Ammon's horn (tissue), 1 donor: ENCODE measurements at places on chromosomes 6 and 20.

DNA sequence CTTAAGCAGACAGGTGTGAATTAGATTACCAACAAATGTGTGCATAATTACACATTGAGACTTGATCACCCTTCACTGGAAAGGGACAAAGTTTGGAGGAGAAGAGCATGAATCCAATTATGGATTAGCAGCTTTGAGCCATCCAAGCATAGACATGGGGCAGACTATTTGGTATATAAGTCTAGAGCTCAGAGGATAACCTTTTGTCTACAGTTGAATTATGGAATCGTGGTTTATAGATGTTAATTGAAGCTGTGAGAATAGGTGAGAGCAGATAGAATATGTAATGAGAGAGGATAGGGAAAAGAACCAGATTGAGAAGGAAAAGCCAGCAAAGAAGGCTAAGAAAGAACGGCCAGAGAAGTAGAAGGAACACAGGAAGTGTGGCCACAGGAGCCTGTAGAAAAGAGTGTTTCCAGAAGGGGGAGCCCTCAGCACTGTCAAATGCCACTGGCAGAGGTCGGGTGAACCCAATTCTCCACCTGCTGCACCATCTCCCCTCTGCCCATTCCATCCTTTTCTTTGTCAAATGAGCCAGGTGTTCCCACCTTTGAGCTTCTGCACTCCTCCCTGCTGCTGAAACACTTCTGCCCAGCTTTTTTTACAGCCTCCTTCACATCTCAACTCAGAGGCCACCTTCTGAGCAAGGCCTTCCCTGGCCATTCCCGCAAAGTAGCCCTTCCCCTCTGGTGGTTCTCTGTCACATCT lies 7.3 kb downstream of the DNTTIP1 start:
- peak; percentile 56 for DNase-seq

- no peak for DNase-seq
Measured at GRCh38 chr6:88641178-88641903, 322.1 kb downstream of the RNGTT start.

GRCh38 chr6:35640017-35640664 lies 48.6 kb downstream of the FKBP5 start:
- no peak for DNase-seq

DNA sequence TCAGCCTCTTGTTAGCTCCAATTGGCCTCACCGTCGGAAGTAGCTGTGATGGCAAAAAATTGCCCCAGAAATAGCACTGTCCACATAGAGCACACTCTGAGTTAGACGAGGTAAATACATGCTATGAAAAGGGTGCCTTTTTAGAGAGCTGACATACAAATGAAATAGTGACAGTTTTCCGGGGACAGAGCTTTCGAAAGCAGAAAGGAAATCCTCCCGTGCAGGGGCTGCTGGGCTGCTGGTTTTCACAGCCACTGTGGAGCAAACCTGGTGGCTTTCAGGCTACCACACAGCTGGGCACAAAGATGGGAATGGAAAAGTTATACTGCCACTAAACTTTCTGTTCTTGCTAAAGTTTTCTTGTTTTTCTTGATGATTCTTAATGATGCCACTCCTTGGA lies 8.3 kb downstream of the SLPI start:
- DNase-seq = no peak

- DNase-seq = no peak
Measured at GRCh38 chr20:61615806-61616205, 363.7 kb downstream of the CDH4 start.

GRCh38 chr6:122798099-122798641 lies 9.1 kb downstream of the SMPDL3A start:
- no peak for DNase-seq

DNA sequence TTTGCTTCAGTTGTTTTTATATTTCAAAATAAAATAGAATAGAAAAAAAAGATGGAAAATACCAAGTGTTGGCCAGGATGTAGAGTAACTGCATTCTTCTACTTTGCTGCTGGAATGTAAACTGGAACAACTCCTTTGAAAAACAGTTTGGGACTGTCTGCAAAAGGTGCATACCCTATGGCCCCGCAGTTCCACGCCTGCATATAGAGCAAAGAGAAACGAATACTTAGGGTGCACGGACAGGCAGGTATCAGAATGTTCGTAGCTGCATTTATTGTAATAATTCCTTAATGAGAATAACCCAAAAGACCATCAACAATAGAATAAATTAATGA lies 603 bp upstream of the RAB23 start:
- DNase-seq = no peak

- no peak for DNase-seq
Measured at GRCh38 chr6:5497896-5498578, 236.7 kb downstream of the FARS2 start.

- no peak for DNase-seq
Measured at GRCh38 chr6:339480-339879, 47.2 kb downstream of the DUSP22 start.

DNA sequence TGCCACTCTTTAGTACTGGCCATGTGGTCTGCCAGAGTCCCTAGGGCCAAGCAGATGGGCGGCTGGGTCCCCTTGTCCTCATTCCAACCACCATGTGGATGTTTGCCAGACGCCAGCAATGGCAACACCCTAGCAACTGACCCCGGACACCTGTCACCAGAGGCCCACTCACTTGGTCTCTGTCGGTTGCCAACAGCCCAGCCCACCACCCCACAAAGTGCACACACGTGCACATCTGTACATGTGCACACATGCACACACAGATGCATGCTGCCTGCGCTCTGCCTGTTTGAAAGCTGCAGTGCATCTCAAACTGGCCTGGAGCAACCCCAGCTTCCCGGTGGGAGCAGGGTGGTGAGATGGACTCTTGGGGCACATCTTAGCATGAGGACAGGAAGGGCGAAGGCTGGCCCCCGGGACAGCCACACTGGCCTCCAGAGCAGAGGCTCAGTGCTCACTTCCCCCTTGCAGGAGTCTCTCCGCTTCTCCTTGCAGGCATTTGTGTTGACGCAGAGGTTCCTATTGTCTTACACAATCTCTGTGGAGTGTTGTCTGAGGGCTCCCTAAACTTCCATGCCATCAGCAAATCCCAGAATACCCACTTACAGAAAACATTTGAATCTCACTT lies 54.0 kb downstream of the PSMG4 start:
- DNase-seq = peak; percentile 40

- no peak for DNase-seq
Measured at GRCh38 chr20:15214051-15214450, 876.6 kb upstream of the FLRT3 start.

DNA sequence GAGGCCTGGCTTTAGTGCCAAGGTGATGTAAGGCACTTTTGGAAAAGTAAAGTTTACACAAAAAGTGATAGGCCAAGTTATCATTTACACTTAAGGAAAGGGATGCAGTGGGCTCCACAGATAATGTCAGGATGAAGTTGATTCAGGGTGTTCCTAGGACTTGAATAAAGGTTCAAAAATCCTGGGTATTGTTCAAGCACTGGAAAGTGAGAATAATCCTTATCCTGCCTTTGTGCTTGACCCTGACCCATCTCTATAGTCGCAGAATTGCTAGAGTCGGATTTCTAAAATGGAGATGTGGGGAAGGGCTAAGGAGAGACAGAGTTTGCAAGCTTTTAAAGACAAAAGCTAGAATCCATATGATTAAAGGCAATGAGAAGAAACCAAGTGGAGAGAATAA lies 115.6 kb downstream of the TIAM2 start:
- DNase-seq = no peak

DNA sequence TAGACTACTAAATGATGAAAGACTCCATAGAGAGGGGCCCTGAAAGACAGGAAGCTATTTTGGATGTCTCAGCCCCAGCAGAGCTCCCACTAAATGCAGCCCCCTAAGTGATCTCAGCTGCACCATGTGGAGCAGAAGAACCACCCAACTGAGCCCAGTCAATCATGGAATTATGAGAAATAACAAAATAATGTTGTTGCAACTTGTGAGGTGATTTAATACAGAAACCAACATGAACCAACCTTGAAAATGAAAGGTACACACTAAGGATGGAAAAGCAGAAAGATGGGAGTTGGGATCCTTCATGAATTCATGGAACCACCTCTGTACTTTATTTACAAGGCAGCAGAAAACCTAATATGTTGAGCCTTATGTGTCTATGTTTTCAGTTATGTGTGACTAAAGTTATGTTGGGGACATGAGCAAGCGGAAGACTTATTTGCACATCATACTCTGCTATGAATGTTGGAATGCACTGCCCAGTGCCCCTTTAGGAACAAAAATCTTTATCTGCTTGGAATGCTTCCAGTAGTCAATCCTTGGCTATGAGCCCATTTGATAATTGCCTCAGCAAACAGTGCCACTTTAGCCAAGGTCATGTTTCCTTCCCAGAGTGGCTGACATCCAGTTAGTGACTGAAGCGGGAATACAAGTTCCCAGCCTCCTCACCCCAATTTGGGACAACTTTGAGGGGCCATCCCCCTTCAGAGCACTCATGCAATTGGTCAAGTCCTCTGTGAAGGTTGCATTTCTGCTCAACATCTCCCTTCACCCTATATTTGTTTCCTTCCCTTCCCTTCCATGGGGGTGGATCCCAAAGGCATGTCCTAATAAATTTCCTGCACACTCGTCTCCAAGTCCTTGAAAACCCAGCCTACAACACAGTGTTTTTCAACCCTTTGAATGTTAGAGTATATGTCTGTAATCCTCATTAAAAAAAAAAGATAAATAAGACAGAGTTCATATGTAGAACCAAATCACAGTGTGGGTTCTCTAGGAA lies 18.4 kb downstream of the TP53RK start:
- DNase-seq = no peak

DNA sequence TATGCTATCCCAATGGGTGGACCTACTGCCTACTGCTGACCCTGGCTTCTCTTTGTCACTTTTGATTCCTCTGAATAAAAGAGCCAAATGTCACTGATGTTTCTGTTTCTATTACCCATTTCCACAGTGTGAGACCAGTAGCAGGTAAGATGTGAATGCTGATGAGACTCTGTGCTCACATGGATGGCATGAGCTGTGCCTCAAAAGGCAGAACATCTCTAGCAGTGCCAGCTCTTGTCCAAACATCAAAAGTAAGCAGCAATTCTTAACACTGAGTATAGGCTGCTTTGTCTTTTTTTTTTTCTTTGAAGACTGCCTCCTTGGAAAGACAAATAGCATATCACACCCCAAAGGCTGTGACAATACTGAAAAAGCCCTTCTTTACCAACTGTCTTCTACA lies 459.2 kb upstream of the RUNX2 start:
- DNase-seq = no peak

DNA sequence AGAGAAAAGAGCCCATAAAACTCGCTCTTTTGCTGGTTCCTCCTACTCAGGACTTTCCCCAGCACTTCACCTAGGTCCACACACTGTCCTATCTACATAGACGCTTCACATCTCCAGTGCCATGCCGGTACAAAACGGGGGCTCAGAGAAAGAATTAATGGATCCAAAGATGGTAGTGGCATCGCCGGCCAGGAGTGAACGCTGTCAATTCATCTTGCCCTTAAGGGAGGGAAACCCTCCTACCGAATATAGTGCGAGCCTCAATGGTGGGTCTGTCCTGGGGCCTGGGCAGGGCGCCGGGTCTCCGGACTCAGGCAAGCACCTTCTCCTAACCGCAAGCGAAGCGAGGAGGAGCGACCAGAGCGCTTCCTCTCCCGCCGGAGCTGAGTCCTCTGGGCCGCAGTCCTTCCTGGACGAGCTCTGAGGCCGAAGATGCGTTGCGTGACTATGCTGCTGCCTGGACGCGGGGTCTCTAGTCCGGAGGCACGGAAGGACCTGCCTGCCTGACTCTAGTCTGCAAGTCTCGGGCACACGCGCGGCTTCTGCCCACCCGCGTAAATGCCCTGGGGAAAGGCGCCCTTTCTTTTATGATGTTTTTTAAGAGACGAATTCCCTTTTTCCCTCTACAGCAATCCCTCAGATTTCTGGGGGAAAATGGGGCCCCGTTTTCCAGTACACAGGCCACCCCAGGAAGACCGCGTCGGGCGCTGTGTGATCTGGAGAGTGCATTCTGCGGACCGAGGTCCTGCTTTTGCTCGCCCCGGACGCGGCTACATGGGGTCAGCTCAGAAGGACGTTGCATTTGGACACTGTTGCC lies 100.1 kb upstream of the PRDM1 start:
- DNase-seq = no peak

DNA sequence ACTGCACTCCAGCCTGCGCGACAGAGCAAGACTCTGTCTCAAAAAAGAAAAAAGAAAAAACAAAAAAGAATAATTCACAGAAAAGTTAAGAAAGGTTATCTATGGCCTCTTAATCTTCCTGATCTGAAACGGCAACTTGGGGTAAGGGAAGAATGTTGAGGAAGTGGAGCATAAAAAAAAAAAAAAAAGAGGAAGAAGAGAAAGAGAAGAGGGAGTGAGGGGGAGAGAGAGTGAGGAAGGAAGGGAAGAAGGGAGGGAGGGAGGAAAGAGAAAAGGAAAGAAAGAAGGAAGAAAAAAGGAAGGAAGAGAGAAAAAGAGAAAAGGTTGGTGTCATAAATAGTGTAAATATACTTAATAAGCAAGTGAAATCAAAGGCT lies 68.9 kb upstream of the NCOA3 start:
- DNase-seq = no peak

GRCh38 chr6:158769234-158769770 lies 49.9 kb downstream of the EZR start:
- no peak for DNase-seq

GRCh38 chr6:22082218-22082617 lies 214.6 kb downstream of the PRL start:
- no peak for DNase-seq

- no peak for DNase-seq
Measured at GRCh38 chr6:110587328-110587727, 110.9 kb upstream of the SLC22A16 start.

DNA sequence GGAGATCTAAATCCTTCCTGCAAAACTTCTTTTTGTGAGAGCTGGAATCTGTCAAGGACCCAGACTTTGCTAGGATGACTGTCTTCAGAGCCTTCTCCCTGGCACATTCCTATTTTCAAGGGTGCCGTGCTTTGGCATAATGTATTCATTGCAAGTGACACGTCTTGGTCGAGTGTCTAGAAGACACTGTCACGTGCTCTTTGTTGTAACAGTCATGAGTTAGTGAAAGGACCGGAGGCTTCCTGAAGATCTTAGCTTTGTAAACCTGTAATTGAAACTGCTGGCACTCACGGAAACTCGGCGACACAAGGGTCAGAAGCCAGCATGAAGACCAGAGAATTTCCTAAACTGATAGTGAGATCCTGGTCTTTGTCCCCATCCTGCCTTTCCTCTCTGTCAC lies 19.7 kb upstream of the TAGAP start:
- no peak for DNase-seq

GRCh38 chr6:56691814-56692213 lies 49.1 kb upstream of the DST start:
- DNase-seq = no peak

- DNase-seq = no peak
Measured at GRCh38 chr20:62896526-62896925, 29.8 kb downstream of the DIDO1 start.

- no peak for DNase-seq
Measured at GRCh38 chr20:34089655-34090345, 22.2 kb downstream of the EIF2S2 start.
